Stimulated activated CD8-positive, alpha-beta memory T cell treated with anti-CD3 and anti-CD28 coated beads, Interleukin-2, amount 100 ng/mL, for 1 hour (primary cell): ENCODE measurements at places on chromosomes 12 and 14.

- no peak for DNase-seq
These were observed 42.9 kb upstream of the TESC start for GRCh38 chr12:117142094-117142493.

GRCh38 chr14:89607453-89607852, 190.4 kb upstream of the FOXN3 start:
- DNase-seq = no peak

- DNase-seq = no peak
These were observed 700.5 kb upstream of the STXBP6 start for GRCh38 chr14:25750436-25750835.

- no peak for DNase-seq
These were observed 393 bp upstream of the KLHL33 start for GRCh38 chr14:20436363-20436755.

DNA sequence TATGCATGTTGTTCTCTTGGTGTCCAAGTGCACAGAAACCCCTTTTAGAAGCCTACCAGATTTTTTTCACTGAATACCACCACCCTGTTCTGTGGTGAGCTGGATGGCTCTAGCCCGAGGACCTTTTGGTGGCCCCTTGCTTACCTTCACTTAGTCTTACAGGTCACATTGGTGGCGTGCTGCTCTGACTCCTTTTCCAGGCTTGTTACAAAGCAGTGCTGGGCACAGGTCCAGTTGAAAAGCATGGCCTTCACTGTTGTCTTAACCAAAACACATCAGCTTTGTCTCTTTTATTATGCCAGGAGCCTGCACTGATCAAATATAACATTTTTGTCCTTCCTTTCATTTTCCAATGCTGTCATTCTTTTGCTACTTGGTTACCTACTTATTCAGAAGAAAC, 43.6 kb upstream of the ARHGAP5 start:
- DNase-seq = no peak

GRCh38 chr14:89681086-89682018, 264.3 kb upstream of the FOXN3 start:
- no peak for DNase-seq

GRCh38 chr12:20063116-20063515, 305.2 kb upstream of the PDE3A start:
- no peak for DNase-seq

DNA sequence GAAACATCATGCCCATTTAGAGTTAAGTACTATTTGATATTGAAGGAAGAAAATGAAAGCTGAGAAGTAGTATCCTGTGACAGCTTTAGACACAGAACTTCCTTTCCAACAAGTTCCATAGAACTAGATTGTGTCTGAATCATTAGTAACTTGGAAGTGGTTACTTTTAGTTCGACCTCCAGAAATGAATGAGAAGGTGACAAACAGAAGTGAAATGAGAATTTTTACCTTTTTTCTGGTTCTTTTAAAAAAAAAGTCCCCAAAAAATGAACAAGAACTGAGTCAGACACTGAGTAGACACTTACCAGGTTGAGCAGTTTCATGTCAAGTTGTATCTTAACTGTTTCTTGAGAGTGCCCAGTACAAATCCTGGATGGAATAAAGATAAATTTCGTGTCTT, 3.0 kb downstream of the ATP6V0A2 start:
- DNase-seq = no peak

DNA sequence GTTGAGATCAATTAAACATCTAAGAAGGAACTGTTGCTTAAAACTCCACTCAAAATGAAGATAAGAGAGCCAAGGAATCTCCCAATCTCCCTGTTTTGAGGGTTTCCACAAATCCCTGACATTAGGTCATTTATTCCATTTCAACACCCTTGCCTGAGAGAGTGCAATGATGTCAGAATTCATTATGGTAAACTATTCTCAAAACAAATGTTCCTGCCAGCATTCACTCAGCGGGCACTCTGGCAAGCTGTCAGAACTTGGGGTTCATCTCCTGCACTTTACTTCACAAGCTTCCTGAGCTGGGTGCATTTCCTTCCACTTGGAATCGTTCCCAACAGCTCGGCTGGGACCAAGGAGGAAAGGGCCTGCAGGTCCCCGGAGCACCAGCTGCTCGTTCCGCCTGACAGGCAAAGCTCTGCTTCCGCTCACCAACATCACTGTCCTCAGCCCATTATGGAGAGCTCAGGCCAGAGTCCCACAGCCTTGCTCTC, 117.8 kb downstream of the TTC7B start:
- no peak for DNase-seq

DNA sequence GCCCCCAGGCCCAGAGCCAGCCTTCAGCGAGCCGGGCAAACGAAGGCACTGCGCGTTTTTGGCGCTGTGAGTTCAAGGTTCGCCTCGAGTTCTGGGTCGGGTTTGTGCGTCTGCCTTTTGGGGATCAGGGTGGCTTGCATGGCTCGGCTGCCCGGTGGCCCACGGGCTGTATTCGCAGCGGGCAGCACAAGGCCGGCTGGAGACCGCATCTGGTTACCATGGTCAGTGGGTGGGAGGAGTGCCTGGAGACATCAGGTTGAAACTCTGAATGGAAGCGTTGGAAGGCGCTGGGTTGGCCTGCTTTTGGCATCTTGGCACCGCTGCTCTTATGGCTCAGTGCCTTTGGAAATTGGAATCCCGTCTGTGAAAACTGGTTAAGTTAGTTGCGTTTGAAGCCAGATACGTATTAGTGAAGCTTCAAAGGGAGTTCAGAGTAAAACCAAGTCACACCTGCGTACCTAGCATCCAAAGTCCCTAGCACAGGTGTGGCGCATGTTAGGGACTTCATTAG, 50.9 kb downstream of the SNAPC1 start:
- no peak for DNase-seq
